ENCODE measurements at places on chromosomes 12 and 14.
A peak's percentile ranks its signal among the peaks of the same experiment; 100 is the strongest.

GRCh38 chr14:72743626-72744025 lies 150.3 kb downstream of the DPF3 start:
- no peak for DNase-seq

GRCh38 chr14:95759941-95760340 lies 46.0 kb upstream of the TCL1A start:
- no peak for DNase-seq

DNA sequence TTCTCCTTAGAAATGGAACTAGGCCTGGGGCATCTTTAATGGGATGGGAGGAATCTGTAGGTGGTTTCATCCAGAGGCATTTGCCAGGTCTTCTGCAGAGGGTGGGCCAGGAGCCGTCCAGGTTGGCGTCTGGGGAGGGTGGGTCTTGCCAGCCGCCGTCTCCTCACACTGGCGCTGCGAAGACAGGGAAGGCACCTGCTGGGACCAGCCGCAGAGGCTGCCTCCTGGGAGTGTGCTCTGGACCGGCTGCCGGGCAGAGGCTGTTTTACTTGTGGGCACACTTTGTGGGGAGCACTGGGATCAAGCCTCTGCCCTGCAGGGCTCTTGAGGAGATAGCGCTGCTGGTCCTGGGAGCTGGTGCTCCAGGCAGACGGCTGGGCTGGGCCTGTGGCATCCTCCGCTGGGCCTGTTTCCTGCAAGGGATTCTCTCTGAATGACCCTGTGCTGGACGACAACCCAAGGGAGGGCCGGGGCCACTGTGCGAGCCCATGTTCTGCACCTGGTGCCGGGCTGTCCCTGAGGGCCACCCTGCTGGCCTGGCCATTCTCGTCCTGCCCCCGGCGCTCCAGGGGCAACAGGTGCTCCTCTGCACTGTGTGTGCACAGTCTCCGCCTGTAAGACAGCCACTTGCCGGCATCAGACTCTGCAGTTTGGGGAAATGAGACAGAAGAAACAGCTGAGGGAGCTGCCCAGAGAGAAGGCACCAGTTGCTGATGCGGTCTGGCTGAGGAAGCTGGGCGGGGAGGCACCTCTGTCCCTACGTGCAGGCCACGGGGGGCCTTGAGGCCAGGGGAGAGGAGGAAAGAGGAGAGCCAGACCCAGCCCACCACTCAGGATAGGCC lies 10.0 kb upstream of the TEX22 start:
- no peak for DNase-seq

GRCh38 chr12:49562233-49562632 lies 5.7 kb downstream of the MCRS1 start:
- DNase-seq: no peak

DNA sequence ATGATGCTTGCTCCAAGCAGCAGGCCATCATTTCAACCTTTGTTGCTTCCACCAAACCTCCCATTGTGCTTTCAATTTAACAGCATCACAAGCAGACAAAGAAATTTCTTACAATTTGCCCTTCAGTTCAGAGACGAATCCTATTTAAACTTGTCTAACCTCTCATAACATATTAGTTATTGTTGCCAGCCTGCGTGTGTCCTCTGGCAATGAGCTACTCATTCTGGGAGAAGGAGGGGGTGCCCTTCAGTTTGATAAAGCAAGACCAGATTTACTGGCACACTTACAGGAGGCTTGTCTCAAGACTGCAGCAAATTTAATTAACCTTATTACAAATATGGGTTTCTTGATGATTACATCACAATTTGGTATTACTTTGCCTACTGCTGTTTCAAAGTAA lies 203.6 kb upstream of the SOX5 start:
- DNase-seq: no peak

- peak; percentile 8 for DNase-seq
Measured at GRCh38 chr12:9910716-9911421, 21.3 kb downstream of the CLEC2A start.

DNA sequence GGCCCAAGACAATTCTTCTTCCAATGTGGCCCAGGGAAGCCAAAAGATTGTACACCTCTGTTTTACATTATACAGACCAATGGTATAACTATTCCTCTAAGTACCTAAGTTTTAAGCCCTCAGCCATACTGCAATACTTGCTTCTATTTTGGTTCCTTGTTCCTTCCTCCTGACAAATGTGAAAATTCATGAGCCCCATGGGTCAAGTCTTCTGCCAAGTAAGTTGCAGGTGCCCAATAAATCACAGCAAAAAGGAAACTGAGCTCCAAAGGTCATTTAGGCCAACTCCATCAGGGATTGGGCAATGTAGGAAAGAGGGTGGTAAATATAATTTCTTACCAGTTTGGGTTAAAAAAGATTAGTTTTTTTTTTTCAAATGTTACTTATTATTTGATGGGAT lies 57.7 kb upstream of the NPFF start:
- DNase-seq: no peak

DNA sequence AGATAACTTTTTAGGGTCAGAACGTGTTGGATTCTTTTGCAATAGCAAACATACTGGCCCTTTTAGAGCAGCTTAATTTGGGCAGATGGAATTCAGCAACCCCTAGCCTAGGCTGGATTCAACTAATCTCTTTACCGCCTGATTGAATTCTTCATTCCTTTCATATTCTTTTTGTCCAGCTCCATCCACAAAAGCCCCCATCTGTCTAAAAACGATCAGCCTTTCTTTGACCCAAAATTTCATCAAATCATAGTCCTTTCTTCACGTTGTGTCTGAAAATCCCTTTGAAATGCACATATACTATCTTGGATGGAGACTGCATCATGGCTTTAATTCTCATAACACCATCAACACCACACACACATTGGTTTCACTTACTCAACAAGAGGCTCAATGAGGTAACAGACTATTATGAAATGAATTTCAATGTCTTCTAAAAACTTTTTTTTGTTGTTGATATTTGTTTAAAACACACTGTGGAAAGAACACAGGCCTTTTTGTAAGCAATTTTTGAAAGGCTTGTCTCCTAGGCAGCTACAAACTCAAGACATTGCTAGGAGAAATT lies 128.0 kb upstream of the EEA1 start:
- no peak for DNase-seq

Measured in iPS-NIHi11 (cell line).